Trophoblast cell (in vitro differentiated cells and primary cell): ENCODE measurements at places on chromosomes 5 and 9.
A peak's percentile ranks its signal among the peaks of the same experiment; 100 is the strongest.

GRCh38 chr9:8027351-8027750 lies 227.8 kb upstream of the DMAC1 start:
- no peak for DNase-seq

GRCh38 chr9:706606-707459 lies 134.7 kb upstream of the DMRT1 start:
- peak; percentile 80 for DNase-seq

- no peak for DNase-seq
Observed at GRCh38 chr9:135488527-135488926, 8.9 kb downstream of the PPP1R26 start.

GRCh38 chr5:38509185-38509584 lies 47.3 kb downstream of the LIFR start:
- no peak for DNase-seq

DNA sequence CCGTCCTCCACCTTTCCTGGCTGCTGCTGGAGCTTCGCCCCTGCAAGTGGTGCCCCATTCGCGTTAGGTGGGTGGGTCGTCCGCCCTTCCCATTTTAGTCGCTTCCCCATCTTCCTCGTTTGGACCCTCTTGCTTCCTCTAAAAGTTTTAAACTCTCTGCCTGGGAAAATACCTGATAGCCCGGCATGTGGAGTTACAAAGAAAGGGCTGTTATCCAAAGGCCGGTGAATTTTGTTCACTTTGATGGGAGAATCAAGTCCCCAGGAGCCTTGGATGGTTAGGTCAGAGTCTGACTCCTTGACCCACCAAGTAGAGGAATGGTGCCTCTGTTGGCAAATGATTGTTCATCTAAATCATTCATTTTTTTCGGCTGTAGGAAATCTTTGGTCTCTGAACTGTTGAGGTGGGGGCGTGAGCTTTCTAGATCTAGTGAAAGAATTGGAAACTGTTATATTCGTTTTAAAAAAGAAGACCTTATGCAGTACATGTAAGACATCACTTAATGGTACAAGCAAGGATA lies 29.5 kb upstream of the APC start:
- no peak for DNase-seq

GRCh38 chr5:54291498-54291897 lies 18.9 kb downstream of the ARL15 start:
- no peak for DNase-seq

GRCh38 chr5:670396-671270 lies 22.5 kb downstream of the TPPP start:
- peak; percentile 16 for DNase-seq

GRCh38 chr9:99505936-99506335 lies 283.9 kb downstream of the SEC61B start:
- no peak for DNase-seq

DNA sequence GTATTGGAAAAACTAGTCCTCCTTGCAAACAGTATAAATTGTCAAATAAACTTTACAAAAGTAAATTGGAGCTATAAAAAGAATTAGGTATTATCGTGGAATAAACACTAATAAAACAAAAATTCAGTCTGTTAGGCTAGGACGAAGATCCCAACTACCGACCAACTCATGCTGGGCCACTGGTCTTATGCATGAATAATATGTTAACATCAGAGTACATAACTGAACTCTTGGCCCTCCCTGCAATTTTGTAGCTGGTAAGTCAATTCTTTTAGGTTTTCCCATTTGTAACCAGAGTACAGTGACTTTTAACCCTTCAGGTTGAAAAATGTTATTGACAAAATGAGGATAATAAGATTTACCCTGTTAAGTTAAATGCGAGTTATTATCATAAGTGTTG lies 428.7 kb downstream of the BNC2 start:
- DNase-seq, result no peak

DNA sequence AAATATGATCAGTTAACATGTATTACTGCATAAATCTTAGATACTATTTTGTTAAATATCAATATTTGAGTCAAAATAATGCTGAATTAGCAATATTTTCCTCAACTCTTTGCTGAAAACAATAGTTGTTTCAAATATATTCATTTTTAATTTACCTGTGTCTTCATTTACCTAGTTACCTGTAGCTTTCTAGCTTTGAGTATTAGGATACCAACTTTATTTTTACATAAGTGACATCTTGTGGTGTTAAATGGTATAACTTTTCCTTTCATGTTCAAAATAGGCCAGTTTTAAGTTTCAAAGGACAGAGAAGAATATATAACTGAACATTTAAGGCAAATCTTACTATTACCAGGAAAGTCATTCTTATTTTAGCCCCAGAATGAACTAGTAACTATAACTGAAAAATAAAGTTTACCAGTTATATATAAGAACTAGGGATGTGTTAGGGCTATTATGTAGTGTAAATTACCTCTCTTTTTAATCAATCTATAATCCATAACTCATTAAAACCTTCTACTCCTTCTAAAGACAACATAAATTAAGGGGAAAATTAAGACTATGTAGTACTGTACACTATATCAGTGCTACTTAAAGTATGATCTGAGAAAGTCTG lies 25.3 kb downstream of the AP3B1 start:
- no peak for DNase-seq

DNA sequence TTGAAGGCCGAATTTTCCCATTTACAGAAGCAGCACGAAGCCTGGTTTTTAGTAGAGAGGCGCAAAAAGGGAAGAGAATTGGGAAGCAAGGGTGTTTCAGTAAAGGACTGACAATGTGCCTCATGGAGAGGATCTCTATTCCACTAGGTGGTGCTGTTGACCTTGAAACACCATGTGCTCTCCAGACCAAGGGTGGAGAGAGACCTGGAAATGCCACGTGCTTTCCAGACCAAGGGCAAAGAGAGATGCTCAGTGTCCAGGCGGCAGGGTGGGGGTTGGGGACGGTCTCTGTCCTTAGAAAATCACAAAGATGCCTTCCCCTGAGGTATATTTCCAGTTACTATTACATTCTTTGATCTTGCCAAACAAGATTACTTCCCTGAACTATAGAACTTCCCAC lies 425.3 kb downstream of the CSNK1G3 start:
- DNase-seq, result peak; percentile 46

GRCh38 chr9:115884846-115885245 lies 268.7 kb upstream of the PAPPA start:
- DNase-seq, result no peak

DNA sequence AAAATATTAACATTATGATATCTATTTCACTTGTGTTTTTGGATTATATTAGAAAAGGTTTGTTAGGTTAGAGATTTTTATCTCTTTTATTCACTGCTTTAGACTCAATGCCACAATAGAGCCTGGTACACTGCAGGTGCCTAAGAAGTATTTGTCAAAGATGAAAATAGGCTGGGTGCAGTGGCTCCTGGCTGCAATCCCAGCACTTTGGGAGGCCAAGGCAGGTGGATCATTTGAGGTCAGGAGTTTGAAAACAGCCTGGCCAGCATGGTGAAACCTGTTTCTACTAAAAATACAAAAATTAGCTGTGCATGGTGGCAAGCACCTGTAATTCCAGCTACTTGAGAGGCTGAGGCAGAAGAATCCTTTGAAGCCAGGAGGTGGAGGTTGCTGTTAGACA lies 64.3 kb downstream of the C9 start:
- DNase-seq, result no peak

GRCh38 chr9:15743512-15743911 lies 190.7 kb downstream of the CCDC171 start:
- no peak for DNase-seq

DNA sequence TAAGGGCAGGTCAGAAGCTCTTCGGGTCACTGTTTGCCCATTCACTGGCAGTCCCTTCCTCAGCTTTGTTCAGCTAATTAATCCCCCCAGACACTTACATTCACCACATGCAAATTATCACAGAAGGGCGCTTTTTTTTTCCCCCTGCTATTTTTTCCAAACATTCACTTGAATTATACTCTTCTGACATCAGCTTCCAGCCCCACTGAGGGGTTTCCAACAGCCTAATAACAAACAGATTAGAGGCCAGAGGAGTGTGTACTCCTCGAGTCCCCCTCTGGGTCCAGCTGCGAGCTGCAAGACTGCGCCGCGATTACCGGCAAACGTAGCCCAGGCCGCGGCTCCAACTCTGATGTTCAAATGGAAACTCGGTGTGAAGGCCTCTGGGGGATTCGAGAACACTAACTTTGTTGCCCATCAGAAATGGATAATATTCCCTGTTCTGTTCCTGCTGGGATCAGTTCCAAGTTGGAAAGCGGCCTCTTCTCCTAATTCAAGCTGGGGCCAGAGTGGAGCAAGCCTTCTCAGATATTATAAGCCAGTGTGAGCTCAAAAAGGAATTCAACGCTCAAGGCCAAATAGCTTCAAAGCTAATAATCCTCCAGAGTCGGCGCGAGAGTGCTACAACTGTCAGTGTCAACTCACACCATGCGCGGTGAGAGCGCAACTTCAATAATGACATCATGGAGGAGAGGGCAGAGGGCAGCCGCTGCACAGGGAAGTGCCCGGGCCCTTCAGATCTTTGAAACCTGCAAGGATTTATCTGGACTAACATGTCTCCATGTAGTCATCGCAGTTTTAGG lies 560.8 kb downstream of the BNC2 start:
- DNase-seq, result peak; percentile 73

- no peak for DNase-seq
Observed at GRCh38 chr5:138560971-138561370, 14.2 kb downstream of the HSPA9 start.

- DNase-seq, result no peak
Observed at GRCh38 chr5:123094919-123095797, 6.1 kb downstream of the PRDM6 start.

DNA sequence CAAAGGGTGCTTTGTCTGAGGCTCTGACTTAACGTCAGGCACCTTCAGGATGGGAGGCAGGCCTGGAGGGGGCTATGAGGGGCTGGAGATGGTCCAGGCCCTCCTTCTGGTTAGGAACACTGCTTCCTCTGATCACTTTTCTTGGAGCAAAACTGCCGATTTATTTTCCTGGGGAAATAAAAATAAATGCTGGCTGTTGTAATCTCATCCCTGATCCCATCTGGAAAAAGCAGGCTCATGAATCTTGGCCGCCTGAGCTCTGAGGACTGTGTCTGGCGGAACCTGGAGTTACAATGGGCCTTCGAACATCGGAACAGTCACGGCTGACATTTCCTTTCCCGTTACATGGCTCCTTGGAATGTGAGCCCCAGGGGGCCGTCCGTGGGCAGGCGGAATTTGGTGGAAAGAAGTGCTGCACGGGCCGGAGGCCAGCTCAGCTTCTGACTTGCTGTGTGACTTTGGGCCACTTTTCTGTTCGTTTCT lies 157.8 kb downstream of the RGS3 start:
- peak; percentile 72 for DNase-seq

DNA sequence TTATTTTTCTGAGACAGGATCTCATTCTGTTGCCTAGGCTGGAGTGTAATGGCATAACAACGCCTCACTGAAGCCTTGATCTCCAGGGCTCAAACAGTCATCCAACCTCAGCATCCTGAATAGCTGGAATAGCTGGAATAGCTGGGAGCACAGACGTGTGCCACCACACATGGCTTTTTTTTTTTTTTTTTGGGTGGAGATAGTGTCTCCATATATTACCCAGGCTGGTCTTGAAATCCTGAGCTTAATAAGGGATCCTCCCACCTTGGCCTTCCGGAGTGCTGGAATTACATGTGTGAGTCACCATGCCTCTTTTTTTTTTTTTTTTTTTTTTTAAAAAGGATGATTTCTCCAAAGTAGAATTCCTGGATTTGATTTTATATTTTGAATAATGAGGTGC lies 60.7 kb downstream of the NSD1 start:
- peak; percentile 85 for DNase-seq

- no peak for DNase-seq
Observed at GRCh38 chr9:119095072-119095471, 274.2 kb downstream of the BRINP1 start.

DNA sequence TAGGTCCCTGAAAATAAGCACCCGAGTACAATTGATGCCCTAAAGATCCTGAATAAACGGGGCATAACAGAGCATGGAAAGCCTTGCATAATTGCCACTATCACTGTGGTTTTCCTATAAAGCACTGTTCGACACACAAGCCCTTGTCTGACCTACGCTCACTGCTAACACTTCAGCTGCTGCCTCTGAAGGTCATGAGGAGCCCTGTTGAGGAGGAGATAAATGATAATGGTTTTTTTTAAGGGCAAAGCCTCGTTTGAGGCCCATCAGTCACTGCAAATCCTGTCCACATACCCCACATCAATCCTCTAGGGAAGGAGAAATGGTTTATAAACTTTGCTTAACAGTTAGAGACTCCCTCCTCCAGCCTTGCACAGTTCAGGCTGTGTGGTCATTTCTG lies 35.1 kb downstream of the GABBR2 start:
- no peak for DNase-seq

- DNase-seq, result no peak
Observed at GRCh38 chr9:91006046-91006445, 204.4 kb downstream of the SYK start.

GRCh38 chr9:100505564-100506159 lies 32.7 kb downstream of the TMEFF1 start:
- DNase-seq, result peak; percentile 94

DNA sequence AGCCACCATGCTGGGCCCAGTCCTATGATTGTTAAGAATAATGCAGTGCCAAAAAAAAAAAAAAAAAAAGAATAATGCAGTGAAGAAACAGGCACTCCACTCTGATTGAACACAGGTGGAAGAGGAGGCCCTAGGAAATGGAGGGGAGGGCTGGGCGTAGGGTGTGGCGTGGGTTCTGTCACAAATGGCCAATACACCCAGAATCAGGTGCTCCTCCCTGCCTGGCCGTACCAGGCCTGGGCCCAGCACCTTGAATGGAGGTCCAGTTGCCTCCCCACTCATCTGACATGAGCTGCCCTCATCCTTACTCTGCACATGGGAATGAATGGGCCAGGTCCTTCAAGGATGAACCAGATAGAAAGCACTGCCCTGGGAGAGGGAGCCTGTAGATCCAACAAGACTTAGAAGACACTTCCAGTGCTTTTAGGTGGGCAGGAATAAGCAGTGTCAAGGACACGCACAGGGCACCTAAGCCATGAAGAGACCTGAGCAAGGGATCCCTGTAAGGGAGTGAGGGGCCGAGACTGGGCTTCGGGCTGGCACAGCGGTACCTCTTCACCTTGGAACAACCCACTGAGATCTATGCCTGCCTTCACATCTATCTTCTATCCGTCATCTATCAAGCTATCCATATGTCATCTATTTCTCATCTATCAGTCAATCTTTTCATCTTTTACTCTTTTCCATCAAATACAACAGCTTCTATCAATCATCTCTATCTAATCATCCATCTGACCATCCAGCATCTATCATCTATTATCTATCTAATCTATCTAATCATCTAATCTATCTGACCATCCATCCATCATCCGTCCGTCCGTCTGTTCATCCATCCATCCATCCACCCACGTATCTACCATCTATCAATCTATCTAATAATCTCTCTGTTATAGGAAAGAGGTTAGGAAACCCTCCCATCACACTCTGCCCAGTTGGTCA lies 15.9 kb downstream of the NINJ1 start:
- DNase-seq, result no peak

- no peak for DNase-seq
Observed at GRCh38 chr5:1199649-1200494, 1.5 kb upstream of the SLC6A19 start.

GRCh38 chr9:109787735-109788134 lies 7.7 kb downstream of the PALM2AKAP2 start:
- DNase-seq, result no peak

- DNase-seq, result no peak
Observed at GRCh38 chr9:92535940-92536850, at the start of gene ECM2. TSS of gene ECM2 (minus strand) at chr9:92535990. CDS start at chr9:92522866, 13,124 bp downstream.
